ENCODE measurements at places on chromosomes 16 and 17.

GRCh38 chr16:53207810-53208752 is 153.3 kb downstream of the CHD9 start:
- no peak for DNase-seq

- DNase-seq = no peak
Observed at GRCh38 chr16:77592021-77592420, 130.3 kb upstream of the NUDT7 start.

GRCh38 chr17:78337244-78338109 is 22.4 kb downstream of the SOCS3 start:
- DNase-seq = no peak

DNA sequence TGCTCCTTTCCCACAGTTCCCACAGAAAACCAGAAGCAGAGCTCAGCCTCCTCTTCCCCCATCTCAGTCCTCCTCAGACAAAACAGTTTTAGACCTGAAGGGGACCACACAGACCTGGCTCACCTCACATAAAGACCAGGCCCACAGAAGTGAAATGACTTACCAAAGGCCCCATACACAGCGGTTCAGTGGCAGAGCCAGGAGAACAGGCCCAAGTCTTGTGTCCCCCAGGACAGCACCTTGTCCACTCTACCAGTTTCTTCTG is 5.3 kb downstream of the UBTF start:
- no peak for DNase-seq

DNA sequence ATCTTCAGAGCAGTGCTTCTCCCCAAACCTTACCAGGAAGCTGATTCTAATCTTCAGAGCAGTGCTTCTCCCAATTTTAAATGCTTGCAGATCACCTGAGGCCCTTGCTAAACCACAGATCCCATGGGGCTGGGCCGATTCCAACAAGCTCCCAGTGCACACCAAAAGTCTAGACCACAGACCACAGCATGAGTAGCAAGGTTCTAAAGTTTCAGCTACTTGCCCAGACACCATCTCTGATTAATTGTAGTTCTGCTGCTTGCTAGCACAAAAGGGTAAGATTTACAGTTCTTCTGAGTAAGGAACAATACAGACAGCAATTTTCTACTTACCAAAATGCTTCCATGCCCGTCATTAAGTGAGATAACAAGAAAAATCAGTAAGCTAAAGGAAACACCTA is 12.2 kb downstream of the CLEC3A start:
- no peak for DNase-seq

DNA sequence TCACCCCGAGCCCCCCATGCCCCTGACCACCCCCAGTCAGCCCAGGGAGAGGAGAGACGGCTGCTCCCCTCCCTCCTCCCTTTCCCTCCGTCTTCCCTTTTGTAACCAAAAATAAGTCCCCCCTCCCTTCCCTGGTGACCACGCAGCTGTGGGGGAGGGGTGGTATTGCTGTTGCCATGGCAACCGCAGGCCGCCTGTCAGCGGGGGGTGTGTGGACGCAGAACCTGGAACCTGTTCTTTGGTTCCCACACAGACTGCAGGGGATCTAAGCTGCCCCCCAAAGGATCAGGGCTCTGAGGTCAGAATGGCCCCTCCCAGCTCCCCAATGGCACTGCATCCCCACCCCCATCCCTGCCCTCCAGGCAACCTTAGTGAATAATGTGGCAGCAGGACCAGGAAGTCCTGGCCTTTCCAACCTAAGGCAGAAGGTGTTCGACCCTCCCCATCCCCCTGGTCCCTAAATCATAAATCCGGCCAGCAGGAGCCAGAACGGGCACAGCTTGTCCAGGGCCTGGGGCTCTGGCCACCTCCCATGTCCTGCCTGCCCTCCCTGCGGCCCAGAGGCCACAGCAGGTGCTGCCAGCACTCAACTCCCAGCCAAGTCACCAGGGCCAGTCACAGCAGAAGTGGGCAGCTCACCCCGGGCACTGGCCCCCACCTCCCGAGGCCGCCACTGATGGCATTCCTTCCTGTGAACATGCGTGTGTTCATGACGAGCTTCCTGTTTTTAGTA is 12.0 kb downstream of the CA4 start:
- DNase-seq = no peak

- no peak for DNase-seq
Observed at GRCh38 chr16:15690296-15690695, 40.3 kb downstream of the NDE1 start.

DNA sequence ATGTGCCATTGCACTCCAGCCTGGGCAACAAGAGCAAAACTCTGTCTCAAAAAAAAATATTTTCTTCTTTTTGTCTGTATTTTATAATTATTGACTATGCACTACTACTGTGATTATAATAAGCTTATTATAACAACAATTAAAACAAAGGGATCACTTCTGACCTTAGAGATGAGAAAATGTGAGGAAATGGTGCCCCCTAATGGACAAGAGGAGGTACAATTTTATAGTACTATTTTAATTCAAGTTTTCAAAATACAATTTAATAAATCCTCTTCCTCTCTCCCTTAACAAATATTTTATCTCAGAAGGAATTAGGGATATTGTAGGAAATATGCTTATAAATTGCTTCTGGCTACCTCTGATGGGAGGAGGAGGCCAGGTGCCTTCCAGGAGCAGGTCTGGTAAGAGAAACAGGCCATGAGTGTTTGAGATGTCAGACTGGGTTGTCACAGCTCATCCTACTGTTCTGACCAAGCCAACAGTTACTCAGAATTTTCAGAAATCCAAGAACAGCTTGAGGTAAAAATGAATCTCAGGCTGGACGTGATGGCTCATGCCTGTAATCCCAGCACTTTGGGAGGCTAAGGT is 14.0 kb downstream of the VPS53 start:
- DNase-seq = no peak

GRCh38 chr17:82808921-82809905 is 30.6 kb downstream of the ZNF750 start:
- DNase-seq = no peak

- DNase-seq = no peak
Observed at GRCh38 chr16:84321932-84322331, 27.3 kb downstream of the WFDC1 start.

DNA sequence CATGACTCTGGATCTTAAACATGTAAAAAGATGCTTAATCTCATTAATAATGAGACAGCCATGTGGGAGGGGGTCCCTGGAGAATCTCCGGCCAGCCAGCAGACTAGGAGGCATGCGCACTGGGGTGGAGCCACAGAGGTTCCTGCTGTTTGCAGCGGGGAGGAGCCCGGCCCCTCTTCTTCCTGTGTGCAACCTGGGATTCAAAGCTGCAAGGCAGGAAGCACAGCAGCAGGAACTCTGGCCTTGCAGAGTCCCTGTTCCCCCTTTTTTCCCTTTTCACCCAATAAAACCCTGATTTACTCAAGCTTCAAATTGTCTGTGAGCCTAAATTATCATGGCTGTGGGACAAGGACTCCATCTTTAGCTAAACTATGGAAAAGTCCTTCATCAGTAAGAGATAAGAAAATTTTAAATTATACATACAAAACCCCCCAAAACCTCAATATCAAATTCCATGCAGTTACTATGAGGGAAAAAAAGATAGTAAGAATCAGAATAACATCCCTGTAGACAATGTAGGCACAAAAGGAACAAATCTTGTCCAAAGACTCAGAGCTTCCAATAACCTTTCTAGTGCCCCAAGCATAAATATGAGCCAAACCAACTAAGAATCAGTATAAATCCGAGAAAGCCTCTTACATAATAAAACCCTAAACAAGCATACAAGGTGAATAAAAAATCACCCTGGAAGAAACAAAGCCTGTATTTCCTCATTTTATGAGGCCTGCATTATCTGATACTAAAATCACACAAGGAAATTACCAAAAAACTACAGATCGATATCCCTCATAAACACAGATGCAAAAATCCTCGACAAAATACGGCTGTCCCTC is 12.1 kb downstream of the CFDP1 start:
- peak; percentile 7 for DNase-seq

DNA sequence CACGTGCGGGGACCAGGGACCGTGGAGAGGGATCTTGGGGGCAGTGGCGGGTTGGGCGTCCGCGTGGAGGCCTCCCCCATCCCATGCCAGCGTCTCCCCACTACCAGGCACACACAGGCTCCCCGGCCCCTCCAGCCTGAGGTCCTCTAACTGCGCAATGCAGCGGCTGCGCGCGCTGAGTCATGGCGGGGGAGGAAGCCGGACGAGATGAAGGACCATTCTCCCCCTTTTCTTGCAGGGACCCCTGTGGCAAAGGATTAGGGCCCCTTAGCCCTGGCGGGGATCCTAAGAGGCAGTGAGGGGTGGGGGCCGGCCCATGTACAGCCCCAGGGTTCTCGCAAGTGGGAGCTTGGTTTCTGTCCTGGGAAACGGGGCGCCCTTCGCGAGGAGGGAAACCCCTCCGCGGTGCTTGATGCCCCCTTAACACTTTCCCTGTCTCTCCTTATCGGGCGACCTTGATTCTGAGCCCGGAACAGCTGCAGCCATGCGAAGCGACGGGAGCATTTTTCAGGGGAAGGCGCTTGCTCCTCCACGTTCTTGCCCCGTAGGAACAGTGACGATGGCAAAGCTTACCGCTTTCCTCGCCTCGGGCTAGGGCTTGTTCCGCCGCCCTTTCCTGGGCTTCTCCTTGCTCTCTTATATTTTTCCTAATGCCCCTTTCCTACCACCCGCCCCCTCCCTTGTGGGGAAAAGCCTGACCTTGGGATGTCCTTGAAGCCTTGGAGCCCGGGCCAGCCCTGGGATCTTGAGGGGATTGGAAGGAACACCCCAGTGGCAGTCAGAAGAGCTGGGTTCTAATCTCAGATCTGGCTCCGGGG is 592 bp downstream of the ALDOA start:
- DNase-seq = peak; percentile 32

- DNase-seq = no peak
Observed at GRCh38 chr16:4936991-4937781, at the start of gene PPL. TSS of gene PPL (minus strand) at chr16:4937148. CDS start at chr16:4937045, 103 bp downstream.

- no peak for DNase-seq
Observed at GRCh38 chr17:57870283-57870635, 20.4 kb upstream of the MRPS23 start.

- DNase-seq = no peak
Observed at GRCh38 chr16:68364561-68364998, 53.8 kb downstream of the PRMT7 start.

DNA sequence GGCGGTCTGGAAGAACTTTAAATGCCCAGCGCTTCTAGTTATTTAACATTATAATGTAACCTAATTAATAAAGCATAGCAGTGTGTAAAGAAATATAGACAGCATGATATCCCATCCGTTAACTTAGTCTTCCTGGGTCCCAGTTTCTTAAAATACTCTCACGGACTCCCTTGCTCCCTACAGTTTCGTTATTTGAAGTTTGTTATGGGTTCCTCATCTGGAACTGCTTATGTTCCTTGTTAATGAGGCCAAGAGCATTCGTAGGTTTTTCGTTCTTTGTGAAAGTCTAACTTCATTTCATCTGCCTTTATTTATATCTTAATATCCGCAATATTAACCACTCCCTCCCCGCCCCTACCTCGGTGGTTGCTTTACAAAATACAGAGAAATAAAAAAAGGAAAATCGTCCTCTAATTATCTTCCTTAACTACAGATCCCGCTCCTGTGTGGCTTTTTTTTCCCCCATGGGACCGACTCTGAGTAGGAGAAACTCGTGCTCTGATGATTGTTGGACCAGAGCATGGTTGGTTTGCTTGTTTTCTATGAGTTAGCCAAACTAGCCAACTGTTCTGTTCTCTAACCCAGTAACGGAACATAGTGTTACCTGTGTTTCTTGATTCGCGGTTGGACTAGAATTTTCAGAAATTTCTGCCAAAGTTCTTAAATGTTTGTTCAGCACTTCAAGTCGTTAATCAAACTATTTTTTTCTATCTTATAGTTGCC is 863 bp downstream of the ADPRM start:
- DNase-seq = no peak

GRCh38 chr17:74303305-74303704 is 22.7 kb upstream of the KIF19 start:
- DNase-seq = no peak

DNA sequence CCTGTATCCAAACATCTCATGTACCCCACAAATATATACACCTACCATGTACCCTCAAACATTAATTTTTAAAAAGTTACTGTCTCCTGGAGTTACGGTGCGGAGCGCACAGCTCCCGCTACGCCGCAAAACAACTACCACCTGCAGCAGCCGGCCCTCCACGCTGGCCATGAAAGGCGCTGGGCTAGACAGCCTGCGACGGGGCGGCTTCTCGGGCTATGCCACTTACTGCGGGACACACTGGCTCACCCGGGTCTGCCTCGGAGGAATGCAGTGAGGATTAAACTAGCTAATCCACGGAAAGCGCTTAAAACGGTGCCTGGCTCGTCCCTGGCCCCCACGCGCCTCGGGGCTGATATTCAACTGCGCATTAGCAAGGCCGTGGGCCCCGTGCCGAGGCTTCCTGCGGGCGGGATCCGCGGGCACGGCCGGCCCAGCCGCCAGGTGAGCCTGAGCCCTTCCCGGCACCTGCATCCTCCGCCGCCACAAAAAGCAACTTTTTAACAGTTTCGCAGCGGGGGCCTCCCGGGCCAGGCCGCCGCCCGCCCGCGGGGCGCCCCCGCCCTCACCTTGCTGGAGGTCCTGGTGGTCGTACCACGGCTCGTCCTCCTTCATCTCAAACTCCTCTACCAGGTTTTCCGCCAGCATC is 633 bp downstream of the CDR2 start:
- peak; percentile 31 for DNase-seq

DNA sequence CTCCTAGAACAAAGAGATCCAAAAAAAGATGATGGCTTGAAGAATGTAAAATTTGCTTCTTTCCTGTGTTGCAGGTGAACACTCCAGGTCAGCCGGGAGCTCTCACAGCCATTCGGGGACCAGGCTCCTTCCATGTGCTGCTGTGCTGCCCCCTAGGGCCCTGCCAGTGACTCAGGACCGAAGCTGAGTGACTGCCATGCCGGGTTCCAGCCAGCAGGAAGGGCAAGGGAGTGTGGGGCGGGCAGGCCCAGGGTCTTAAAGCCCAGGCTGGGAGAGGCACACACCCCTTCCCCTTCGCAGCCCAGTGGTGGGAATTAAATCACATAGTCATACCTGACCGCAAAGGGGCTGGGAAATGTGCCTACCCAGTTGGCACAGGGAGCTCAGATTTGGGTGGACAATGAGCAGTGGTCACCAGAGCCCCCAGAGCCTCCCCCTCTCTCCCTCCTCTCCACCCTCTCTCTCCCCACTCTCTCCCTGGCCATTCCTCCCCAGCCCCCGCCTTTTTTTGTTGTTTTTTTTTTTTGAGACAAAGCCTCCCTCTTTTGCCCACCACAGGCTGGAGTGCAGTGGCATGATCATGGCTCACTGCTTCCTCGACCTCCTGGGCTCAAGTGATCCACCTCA is 11.5 kb downstream of the EPOP start:
- DNase-seq = no peak

- DNase-seq = no peak
Observed at GRCh38 chr17:54992797-54993639, 24.5 kb downstream of the STXBP4 start.

- DNase-seq = no peak
Observed at GRCh38 chr16:52834736-52835465, 217.8 kb downstream of the CHD9NB start.

GRCh38 chr16:84117494-84117843 is 727 bp upstream of the MBTPS1 start:
- no peak for DNase-seq
